Sciatic nerve (tissue), 2 donors: ENCODE measurements at places on chromosomes 3 and 15.
A peak's percentile ranks its signal among the peaks of the same experiment; 100 is the strongest.

- no peak for DNase-seq
These were observed 6.7 kb downstream of the ISLR start for GRCh38 chr15:74179983-74180880.

GRCh38 chr3:21913791-21914190, 162.8 kb upstream of the ZNF385D start:
- no peak for DNase-seq

DNA sequence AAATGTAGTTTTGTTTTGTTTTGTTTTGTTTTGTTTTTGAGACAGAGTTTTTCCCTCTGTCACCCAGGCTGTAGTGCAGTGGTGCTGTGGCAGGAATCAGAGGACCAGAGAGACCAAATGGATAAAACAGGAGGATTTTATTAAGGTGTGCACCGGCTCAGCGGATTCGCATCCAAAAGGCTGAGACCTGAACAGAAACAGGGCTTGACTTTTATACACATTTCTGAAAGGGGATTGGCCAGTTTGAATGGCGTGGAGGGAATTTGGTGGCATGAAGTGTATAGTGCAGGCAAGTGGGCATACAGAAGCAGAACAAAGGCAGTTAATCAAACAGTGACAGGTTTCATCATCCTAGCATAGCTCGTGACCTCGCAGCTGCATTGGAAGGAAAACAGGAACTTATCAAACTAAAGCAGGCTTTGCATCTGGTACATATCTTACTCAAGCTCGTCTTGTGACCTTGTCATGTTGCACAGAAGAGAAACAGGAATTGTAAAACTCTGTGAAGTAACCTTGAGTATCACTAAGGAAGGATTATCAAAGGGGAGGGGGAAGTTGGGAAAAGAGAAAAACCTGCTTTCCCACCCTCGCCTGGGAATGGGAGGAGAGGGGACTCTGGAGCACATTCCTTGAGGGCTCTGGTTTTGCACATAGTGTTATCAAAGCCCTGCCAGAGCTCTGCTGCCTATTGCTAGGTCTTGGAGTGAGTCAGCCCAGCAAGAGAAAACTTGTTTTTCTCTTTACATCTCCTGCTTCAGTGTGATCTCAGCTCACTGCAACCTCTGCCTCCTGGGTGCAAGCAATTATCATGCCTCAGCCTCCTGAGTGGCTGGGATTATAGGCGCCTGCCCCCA, 38.5 kb downstream of the C3orf62 start:
- DNase-seq: no peak

- DNase-seq: peak; percentile 44
These were observed 193.1 kb downstream of the XXYLT1 start for GRCh38 chr3:195077611-195078540.

- DNase-seq: no peak
These were observed 3.4 kb downstream of the LINGO1 start for GRCh38 chr15:77629070-77630030.

GRCh38 chr3:124201786-124202185, 209.9 kb upstream of the ROPN1 start:
- DNase-seq: no peak
